A549 treated with dexamethasone at 1 μM for 4 hours (cell line): ENCODE measurements at places on chromosomes 2 and 18. TPM values are rescaled to one million over a fixed set of nuclear protein-coding genes. Genes with fewer than 3 reads are reported as not detected.

The ANKRD30B gene
- not detected in 5 replicates for total RNA-seq

The ERBB4 gene
- not detected in 5 replicates for total RNA-seq

The CTNNA2 gene
- total RNA-seq, result 0.19 to 0.89 TPM (median 0.33 TPM) in 5 replicates

The PTPRN gene
- total RNA-seq, result 0.97 to 1.8 TPM (median 1.4 TPM) in 5 replicates

The ALPI gene
- 0.02 to 0.05 TPM (median 0.04 TPM) in 3 of 5 replicates, not detected in the others for total RNA-seq

The ADD2 gene
- total RNA-seq, result 22.0 to 35.0 TPM (median 30.8 TPM) in 5 replicates

The LTBP1 gene
- 24.5 to 40.3 TPM (median 34.8 TPM) in 5 replicates for total RNA-seq

The FAM124B gene
- total RNA-seq, result 0.05 TPM in 1 of 5 replicates, not detected in the others

The NDC80 gene
- 11.3 to 13.8 TPM (median 12.8 TPM) in 5 replicates for total RNA-seq

The KIF5C gene
- total RNA-seq, result 0.33 to 0.43 TPM (median 0.33 TPM) in 5 replicates

The NCKAP5 gene
- total RNA-seq, result 0.61 to 1.1 TPM (median 1.0 TPM) in 5 replicates

The EFEMP1 gene
- total RNA-seq, result 31.3 to 48.7 TPM (median 48.1 TPM) in 5 replicates

The SERPINB13 gene
- not detected in 5 replicates for total RNA-seq

The CFAP210 gene
- 0.22 to 0.77 TPM (median 0.40 TPM) in 5 replicates for total RNA-seq

The TMEM37 gene
- total RNA-seq, result 1.3 to 2.7 TPM (median 2.5 TPM) in 5 replicates

The AGXT gene
- total RNA-seq, result not detected in 5 replicates

The DES gene
- total RNA-seq, result 0.38 to 0.47 TPM (median 0.45 TPM) in 5 replicates

The SIX3 gene
- 2.0 to 3.7 TPM (median 3.3 TPM) in 5 replicates for total RNA-seq

The POTEJ gene
- total RNA-seq, result not detected in 5 replicates

The EFHD1 gene
- total RNA-seq, result 3.5 to 5.1 TPM (median 4.9 TPM) in 5 replicates

The NFATC1 gene
- total RNA-seq, result 4.7 to 7.3 TPM (median 6.8 TPM) in 5 replicates

The IER3IP1 gene
- 18.3 to 31.5 TPM (median 20.7 TPM) in 5 replicates for total RNA-seq

The VIT gene
- not detected in 5 replicates for total RNA-seq

The MREG gene
- total RNA-seq, result 3.9 to 5.0 TPM (median 4.4 TPM) in 5 replicates

The SMYD1 gene
- total RNA-seq, result not detected in 5 replicates

The C18orf63 gene
- not detected in 5 replicates for total RNA-seq

The DPP4 gene
- total RNA-seq, result 0.98 to 1.4 TPM (median 1.2 TPM) in 5 replicates

The KYNU gene
- total RNA-seq, result 220 to 265 TPM (median 257 TPM) in 5 replicates

The TLX2 gene
- total RNA-seq, result 0.17 to 0.31 TPM (median 0.21 TPM) in 5 replicates

The FN1 gene
- 192 to 270 TPM (median 224 TPM) in 5 replicates for total RNA-seq

The ATP6V1C2 gene
- total RNA-seq, result 0.11 to 0.37 TPM (median 0.14 TPM) in 5 replicates
